ENCODE measurements at places on chromosomes 13 and 19.

DNA sequence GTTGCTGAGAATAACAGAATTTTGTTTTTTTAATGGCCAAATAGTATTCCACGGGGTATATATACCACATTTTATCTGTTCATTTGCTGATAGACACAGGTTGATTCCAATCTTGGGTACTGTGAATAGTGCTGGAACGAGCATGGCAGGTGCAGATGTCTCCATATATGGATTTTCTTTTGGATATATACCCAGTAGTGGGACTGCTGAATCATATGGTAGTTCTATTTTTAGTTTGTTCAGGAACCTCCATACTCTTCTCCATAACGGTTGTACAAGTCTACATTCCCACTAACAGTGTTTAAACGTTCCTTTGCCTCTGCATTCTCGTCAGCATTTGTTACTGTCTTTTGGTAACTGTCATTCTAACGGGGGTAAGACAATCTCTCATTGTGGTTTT, 17.3 kb downstream of the ANKRD10 start:
- DNase-seq = no peak

GRCh38 chr19:3984584-3984907, 717 bp downstream of the EEF2 start:
- no peak for DNase-seq

DNA sequence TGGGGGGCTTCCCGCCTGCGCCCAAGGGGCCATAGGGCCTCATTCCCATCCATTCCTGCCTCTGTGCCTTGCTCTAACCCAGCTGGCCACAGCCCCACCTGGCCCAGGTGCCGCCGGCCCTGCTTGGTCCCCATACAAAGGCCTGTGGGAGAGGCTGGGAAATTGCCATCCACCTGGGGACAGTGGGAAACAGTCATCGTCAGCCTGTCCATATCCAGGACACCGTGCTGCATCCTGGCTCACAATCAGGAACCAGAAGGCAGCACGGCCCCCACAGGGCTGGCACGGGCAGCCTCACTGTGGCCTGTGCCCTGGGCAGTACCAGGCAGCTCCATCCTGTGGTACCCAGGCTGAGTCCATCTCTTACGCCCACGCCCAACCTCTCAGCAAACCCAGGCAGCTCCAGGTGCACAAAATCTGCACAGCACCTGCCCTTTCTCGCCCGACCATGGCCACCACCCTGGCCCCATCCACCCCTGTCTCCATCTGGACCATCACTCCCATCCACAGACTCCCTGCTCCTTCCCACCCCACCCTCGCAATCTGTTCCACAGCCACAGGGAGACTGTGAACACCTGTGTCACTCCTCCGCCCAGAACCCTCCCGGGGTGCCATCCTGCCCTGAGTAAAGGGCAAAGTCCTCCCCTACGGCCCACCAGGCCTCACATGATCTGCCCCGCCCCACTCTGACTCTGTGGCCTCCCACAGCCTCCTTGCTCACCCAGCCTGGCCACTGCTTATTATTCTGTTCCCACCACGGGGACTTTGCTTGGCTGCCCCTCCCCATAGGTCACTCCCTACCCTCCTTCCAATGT, 21.1 kb upstream of the FBXO27 start:
- DNase-seq = no peak

DNA sequence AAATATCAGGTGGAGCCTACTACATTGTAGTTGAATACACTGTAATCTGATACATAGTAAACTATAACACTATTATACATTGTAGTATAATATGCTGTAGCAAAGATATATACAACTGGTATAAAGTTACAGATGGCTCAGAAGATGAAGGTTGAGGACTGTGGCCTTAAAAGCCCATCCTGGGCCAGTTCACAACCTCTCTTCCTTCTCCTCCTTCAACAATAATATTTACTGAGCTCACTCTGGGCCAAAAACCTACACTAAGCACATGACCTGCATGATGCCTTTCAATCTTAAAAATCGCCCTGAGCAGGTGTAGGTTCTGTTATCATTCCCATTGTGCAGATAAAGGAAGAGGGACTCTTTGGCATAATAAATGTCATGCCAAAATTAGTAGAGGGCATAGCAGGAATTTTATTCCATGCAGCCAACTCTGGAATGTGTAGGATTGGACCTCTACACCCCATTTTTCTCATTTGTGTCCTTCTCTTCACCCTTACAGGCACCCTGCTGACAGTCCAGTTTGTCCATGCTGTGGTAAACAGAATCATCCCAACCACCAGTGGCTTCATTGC, 14.6 kb upstream of the SIN3B start:
- DNase-seq = no peak

DNA sequence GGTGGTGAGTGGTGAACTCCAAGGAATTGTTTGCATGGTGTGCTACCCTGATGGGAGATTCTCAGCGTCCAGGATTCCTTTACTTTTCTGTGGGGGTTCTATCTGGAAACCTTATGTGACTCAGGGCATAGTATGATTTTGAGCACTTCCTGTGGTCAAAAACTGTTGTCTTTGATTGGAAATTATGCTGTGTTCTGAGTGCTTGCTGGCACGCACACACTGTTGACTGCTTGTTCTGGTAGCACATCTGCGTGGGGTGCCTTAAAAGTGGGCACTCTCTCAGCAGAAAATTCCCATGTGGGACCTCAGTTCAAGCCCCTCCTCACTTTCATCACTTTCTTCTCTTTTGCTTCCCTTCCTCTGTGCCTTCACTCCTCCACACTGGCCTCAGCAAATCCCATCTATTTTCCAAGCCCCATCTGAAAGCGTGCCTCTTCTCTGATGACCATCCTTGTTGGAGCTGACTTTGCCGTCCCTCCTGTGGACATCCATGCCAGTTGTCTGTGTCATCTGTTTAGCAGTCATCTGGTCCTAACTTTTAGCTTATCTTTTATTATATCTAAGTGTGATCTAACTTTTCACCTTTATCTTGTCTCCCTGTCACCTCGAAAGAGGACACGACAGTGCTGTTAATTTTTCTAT, 56.4 kb upstream of the NPAS1 start:
- DNase-seq = no peak

DNA sequence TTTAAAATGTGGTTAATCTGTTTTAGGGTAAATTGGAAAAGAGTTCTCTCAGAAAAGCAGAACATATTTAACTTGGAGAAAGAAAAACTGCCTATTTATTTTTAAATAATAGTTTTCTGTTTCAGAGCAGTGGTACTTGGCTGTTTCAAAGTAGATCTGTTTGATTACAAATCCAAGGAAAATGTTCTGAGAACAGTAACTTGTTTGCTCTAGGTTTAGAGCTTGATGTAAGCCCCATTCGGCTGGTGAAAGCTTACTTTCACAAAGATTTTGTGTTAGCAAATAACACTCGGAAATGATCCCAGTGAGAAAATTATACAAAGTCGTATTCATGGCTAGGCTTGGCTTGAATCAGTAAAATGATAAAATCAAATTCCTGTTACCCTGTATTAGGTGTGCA, 395.8 kb upstream of the GPC6 start:
- DNase-seq = no peak

GRCh38 chr19:7540761-7541474, 5.4 kb downstream of the PNPLA6 start:
- DNase-seq = no peak

- DNase-seq = no peak
Measured at GRCh38 chr13:44312834-44313551, 60.6 kb upstream of the SERP2 start.

DNA sequence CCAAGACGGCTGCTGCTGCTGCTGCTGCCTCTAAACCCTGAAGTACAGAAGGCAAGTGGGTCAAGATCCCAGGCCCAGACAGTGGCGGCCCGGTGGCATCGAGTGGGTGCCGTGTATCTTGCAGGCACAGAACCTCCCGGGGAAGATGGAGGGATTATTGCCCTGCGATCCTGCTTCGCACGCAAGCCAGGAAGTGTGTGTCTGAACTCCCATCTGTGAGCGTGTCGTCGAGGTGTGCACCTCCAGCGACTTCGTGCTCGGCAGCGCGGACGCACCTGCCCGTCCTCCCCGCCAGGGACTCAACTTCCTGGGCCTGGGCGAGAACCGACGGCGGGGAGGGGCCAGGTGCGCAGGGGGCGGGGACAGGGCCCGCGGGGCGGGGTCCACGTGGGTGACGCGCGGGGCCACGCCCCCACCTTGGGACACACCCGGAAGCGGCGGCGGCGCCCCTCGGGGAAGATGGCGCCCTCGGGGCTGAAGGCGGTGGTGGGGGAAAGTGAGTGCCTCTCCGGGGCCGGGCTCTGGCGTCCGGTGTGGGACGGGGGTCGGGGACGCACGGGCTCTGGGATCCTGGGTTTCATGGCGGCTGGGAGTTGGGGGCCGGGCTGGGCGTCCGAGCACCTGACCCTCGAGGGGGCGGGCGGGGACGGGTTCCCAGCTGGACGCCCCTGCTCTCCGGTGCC, at the start of gene STXBP2:
Gene STXBP2 (plus strand): TSS at position 420 of the 683 bp plus-strand sequence. CDS start 40 bp downstream, at position 460.
- no peak for DNase-seq

DNA sequence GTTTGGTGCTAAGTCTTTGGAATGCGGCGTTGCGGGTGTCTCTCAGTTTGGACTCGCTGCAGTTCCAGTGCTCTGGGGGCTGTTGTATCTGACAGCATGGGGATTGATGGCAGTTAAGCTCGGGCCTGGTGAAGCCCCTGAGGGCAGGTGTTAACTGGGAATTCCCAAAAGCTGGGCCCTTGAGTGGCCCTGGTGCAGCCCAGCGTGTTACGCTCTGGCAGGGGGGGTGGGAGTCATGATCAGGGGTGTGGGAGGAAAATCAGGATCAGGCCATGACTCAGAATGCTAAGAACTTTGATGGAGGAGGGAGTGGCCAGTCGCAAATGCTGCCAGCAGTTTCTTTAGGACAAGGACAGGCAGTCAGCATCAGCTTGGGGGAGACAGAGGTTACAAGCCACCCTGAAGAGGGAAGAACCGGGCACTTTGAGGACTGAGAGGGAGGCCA, 19.6 kb downstream of the AP2A1 start:
- DNase-seq = no peak

DNA sequence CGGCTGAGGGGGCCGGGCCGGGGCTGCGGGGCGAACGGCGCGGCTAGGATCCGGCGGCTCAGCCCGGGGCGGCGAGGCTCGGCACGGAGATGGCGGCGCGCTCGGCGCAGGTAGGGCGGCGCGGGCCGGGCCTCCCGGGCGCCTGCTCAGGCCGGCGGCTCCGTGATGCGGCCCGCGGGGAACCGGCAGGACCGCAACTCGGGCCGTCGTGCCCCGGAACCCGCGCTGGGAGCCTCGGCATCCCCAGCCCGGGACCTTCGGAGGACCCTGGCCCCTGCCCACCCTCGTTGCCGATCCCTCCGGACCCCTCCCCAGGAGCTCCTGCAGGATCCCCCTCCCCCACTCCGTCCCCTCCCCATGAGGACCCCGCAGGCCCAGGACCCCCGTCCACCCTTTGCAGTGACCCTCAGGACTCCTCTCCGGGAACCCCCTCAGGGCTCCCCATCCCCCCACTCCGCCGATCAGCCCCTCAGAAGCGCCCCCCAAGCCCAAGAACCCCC, 304 bp downstream of the EVI5L start:
- no peak for DNase-seq

DNA sequence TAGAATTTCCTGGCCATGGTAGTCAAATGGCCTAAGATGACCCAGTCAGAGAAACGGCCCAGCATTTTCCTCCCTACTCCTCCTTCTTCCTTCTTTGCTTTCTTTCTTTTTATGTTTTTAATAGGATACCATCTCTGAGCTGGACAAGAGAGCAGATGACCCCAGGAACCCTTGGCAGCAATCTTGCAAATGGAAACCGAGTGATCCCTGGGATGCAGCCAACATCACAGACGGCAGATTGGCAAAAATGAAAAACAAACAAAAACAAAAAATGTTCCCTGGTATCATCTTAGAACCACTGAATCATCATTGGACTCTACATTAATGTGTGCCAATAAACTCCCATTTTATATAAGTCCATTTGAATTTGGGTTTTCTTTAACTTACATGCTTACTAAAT, 424.4 kb downstream of the FGF14 start:
- no peak for DNase-seq

GRCh38 chr13:114259974-114260373, 21.4 kb upstream of the UPF3A start:
- DNase-seq = no peak

- no peak for DNase-seq
Measured at GRCh38 chr19:13952931-13953531, 722 bp downstream of the DCAF15 start.

GRCh38 chr13:108315273-108315672, 45.8 kb downstream of the TNFSF13B start:
- no peak for DNase-seq

GRCh38 chr13:110248449-110249143, 58.4 kb downstream of the COL4A1 start:
- no peak for DNase-seq

- DNase-seq = no peak
Measured at GRCh38 chr19:7624810-7625209, 4.5 kb downstream of the XAB2 start.

DNA sequence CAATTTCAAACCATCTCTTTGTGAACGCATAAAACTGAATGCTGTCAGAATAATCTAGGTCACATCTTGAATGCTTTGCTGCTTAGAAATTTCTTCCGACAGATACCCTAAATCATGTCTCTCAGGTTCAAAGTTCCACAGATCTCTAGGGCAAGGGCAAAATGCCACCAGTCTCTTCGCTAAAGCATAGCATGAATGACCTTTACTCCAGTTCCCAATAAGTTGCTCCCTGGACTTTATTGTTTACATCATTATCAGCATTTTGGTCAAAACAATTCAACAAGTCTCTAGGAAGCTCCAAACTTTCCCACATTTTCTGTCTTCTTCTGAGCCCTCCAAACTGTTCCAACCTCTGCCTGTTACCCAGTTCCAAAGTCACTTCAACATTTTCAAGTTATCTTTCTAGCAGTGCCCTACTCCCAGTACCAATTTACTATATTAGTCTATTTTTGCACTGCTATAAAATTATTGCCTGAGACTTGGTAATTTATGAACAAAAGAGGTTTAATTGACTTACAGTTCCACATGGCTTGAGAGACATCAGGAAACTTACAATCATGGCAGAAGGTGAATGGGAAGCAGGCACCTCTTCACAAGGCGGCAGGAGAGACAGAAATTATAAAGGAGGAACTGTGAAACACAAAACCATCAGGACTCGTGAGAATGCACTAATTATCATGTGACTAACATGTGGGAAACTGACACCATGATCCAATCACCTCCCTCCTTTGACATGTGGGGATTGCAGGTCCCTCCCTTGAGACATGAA, 77.0 kb downstream of the SPRY2 start:
- DNase-seq = no peak

DNA sequence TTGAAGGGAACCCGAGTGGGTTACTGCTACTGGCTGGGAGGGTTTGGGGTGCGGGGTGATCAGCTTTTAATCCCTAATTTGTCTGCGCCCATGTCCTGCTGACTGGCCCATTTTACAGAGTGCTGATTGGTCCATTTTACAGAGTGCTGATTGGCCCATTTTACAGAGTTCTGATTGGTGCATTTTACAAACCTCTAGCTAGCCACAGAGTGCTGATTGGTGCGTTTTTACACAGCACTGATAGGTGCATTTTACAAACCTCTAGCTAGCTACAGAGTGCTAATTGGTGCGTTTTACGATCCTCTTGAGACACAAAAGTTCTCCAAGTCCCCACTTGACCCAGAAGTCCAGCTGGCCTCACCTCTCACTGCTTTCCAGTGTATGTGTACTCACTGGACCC, 43.2 kb downstream of the MTMR6 start:
- DNase-seq = no peak
